ENCODE measurements at places on chromosomes 5 and 9. TPM values are rescaled to one million over a fixed set of nuclear protein-coding genes. Genes with fewer than 3 reads are reported as not detected.

DNA sequence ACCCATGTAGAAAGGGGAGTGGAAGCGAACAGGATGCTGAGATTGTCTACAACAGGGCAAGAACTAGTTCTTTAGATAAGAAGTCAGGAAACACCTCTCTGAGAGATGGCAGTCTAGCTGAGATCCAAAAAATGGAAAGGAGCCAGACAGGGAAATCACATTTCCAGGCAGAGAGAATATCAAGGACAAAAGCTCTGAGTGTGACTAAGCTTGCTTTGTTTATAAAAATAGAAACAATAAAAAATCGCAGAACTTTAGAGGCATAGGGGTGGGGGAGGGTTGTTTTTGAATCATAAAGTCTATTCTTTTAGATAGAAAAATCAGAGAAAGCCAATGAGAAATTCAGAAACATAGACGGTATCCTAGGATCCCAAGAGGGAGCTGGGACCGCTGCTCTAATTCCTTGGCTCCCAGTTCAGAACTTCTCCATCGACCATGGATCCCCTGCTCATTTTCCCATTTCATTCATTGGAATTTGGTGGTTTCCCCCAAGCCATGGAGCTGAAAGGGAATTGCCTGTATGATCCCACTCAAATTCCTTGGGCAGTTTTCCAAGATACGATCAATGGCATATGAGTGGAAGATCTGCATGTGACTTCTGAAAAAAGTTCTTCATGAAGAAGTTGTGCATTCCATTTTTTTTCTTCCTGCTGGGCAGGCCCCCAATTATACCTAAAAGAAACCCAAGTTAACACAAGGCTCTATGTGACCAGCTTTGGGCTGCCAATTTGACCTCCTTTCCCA lies 182.0 kb downstream of the GRIA1 start:
- no peak for DNase-seq

DNA sequence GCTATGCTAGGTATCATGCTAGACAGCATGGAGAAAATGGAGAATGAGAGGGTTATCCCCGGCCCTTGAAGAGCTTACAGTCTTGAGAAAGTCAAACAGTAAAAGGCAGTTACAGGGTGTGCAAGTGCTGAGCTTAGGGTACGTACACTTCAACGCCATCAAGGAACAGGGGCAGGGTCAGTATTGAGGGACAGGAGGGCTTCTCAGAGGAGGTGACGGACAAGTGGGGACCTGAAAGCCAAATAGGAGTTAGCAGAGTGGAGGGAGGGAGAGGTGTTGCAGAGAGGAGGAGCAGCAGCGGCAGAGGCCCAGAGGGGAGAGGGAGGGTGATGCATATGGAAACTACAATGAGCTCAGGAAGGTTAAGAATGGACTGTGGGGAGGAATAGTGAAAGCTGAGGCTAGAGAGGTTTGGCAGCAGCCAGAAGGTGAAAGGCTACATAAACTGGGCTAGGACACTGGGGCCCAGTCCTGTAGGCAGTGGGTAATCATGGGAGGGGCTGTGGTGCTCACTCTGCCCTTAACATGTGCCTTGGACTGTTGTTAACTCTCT lies 88.0 kb downstream of the NRG2 start:
- DNase-seq: no peak

GRCh38 chr5:86125731-86126601 lies 491.8 kb upstream of the COX7C start:
- DNase-seq: no peak

GRCh38 chr5:42057254-42057690 lies 132.2 kb downstream of the FBXO4 start:
- DNase-seq: no peak

- no peak for DNase-seq
Measured at GRCh38 chr5:147336876-147337275, 102.0 kb downstream of the STK32A start.

GRCh38 chr9:1469996-1470395 lies 419.8 kb downstream of the DMRT2 start:
- DNase-seq: no peak

GRCh38 chr5:43370352-43370751 lies 41.8 kb downstream of the CCL28 start:
- DNase-seq: no peak

GRCh38 chr9:110104261-110104809 lies 103.6 kb downstream of the C9orf152 start:
- no peak for DNase-seq

- no peak for DNase-seq
Measured at GRCh38 chr5:111734013-111734412, 23.0 kb downstream of the NREP start.

DNA sequence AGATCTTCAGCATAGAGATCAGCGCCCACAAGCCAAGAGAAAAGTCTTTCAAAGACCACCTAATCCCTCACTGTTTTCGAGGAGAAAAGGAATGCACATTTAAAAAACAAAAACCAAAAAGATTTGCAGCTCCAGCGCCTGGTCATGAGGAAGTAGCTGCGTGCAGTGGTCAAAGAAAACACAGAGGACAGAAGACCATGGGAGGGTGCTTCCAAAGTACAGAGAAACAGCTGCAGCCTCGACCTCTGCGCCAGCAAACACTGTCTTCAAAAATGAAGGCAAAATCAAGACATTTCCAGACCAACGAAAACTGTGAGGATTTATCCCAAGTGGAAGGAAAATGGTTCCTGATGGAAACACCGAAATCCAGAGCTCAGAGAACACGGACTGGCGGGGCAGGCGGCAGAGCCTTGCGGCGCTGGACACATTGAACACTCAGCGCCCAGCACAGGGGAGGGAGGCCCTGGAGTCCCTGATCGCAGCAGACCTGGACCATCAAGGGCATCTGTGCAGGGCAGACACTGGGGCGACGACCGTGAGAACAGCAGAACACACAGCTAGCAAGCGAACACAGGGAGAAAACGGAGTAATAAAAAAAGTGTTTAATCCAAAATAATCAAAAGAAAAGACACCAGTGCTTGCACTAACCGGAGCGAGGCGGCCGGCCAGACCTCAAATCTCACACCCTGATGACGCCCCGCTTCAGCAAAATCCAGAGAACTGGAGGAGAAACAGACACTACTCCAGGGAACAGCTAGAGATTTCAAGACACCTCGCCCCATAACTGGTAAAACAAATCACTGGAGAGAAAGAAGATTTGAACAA lies 12.6 kb upstream of the SLC12A7 start:
- no peak for DNase-seq

PCDHB16 gene
- 1.6 TPM for total RNA-seq

OR13C9 gene
- not detected for total RNA-seq

- DNase-seq: no peak
Measured at GRCh38 chr9:31232485-31232884, 1152.0 kb upstream of the ACO1 start.

- DNase-seq: no peak
Measured at GRCh38 chr9:136531904-136532798, 13.7 kb downstream of the NOTCH1 start.

GRCh38 chr9:75088646-75089372 lies 495 bp downstream of the OSTF1 start:
- no peak for DNase-seq

Data from mesenteric fat pad (tissue), 1 donor.